ENCODE measurements at places on chromosomes 7 and 10.

GRCh38 chr10:50394832-50395231 is 143.5 kb upstream of the ASAH2 start:
- DNase-seq: no peak

DNA sequence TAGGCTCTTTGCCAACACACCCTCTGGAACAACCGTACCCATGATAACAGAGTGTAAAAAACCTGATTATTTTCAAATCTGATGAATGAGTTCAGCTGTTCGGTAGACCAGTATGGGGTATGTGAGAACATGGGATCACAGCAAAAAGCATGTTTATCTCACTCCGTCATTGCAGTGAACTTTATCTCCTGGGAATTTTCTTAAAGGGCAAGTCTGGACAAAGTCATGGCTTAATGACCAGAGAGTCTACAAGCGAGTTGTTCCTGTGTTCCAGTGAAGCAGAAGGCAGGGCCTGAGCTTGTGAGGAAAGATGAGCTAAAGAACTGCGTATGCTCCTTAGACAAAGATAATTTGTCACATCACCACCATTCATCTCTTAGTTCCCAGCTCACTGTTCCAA is 219.7 kb downstream of the TRIL start:
- DNase-seq: no peak

GRCh38 chr7:17598846-17599245 is 300.4 kb downstream of the AHR start:
- no peak for DNase-seq

DNA sequence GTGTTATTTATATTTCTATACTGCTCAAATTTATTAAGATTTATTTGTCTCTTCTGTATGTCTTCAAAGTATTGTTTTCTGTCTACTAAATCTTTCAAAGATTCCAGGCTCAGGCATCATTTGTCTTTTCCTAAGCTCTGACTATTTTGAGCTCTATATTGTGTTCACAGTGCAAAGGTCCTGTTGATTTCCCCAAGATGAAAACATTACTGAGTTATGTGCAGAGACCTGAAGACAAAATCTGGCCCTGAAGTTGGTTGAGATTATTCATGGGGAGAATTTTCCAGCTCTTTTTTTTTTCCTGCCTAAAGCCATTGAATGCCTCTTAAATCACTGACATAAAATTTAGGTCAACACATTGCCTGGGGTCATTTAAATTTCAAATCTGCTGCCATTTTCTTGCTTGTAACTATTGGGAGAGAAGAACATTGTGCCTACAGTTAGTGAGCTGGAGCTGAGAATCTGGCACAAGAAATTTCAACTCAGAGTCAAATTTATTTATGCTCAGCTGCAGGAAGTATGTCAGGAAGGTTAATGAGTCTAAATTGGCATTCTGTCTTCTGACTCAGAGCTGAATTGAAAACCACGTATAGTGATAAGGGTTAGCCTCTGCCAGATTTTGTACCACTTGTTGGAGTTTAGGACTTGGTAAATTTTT is 31.6 kb downstream of the CSTF2T start:
- DNase-seq: no peak

GRCh38 chr10:6579904-6580278 is at the start of gene PRKCQ:
Gene PRKCQ (minus strand): TSS chr10:6580276. CDS start chr10:6515135, 65,141 bp downstream.
- no peak for DNase-seq

GRCh38 chr10:110376021-110376766 is 71.5 kb upstream of the SMNDC1 start:
- DNase-seq: no peak
